ENCODE measurements at places on chromosomes 2 and 18.
A peak's percentile ranks its signal among the peaks of the same experiment; 100 is the strongest.

- DNase-seq = no peak
These were observed 122.7 kb upstream of the RIOK3 start for GRCh38 chr18:23330423-23330822.

GRCh38 chr2:29706171-29706720 lies 215.1 kb downstream of the ALK start:
- DNase-seq = no peak

DNA sequence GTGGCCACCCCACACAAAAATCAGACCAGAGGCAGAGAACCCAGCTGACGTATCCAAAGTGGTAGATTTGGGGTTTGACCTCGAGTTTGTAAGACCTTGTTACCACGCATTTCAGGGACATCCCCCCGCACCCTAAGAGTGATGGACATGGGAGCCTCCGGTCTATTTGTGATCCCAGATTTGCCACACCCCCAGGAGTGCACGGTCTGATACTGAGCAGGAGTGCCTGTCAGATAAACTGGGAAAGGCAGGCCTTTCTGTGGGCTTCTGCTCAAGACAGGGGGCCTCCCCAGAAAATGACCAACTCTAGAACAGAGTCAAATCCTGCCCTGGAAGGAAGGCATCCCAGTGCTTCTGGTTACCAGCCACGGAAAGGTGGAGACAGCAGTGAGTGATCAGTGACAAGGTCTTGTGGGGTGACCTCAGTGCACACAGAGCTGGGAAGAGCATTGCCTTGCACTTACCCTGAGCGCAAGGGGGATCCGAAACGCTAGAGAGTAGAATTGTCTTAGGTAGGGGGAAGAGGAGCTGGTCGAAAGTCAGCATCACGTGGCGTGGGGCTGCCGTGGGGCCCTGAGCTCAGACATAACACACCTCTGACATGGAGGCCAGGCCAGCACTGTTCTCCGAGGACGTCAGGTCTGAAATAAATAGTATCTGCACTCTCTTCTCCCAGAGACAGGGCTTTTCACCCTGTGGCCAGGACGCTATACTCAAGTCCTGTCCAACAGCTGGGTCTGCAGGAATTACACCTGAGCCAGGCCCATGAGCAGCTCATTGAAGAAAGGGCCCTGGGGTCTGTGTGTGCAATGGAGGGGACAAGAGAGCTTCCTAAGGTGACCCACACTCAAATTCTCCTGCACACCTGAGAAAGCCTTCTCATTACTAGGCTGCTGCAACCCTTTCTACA lies 242.4 kb upstream of the SALL3 start:
- no peak for DNase-seq

- DNase-seq = no peak
These were observed 142.2 kb upstream of the SMAD2 start for GRCh38 chr18:48072428-48073204.

GRCh38 chr2:223096235-223096970 lies 44.4 kb downstream of the KCNE4 start:
- DNase-seq = no peak

GRCh38 chr18:51660188-51660715 lies 462.8 kb upstream of the MEX3C start:
- no peak for DNase-seq

DNA sequence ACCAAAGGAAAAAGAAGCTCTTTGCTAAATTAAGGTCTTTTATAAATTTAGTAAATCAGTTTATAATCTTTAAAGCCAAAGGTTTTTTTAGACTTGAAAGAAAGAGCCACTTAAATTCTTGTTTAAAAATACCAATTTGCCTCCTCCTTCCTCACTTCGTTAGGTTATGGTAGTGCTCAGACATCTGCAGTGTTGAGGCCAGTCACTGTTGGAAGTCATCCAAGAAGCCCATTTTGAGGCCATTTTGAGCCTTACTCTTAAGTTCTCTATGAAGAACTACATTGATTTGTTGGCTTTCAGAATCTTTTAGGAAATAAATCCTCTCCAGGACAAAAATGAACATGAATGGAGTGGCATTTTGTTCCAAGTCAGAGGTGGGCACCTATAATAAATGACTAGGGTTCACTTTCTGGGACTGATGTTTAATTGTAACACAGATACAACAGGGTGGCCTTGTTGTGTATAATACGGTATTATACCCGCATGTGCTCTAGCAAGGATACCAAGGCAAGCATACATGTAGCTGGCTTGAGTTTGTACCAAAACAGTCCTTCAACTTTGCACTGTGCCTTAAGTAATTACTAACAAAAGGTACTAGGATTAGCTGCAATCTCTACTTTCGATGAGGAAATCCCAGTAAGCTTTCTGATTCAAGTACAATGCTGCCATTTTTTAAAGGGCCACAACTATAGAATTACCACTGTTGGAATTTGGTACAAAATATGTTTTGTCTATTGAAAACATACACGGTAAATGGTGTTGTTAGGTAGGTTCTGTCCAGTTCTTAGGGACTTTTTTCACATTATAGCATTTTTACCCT lies 22.8 kb downstream of the SLC66A3 start:
- DNase-seq = no peak

DNA sequence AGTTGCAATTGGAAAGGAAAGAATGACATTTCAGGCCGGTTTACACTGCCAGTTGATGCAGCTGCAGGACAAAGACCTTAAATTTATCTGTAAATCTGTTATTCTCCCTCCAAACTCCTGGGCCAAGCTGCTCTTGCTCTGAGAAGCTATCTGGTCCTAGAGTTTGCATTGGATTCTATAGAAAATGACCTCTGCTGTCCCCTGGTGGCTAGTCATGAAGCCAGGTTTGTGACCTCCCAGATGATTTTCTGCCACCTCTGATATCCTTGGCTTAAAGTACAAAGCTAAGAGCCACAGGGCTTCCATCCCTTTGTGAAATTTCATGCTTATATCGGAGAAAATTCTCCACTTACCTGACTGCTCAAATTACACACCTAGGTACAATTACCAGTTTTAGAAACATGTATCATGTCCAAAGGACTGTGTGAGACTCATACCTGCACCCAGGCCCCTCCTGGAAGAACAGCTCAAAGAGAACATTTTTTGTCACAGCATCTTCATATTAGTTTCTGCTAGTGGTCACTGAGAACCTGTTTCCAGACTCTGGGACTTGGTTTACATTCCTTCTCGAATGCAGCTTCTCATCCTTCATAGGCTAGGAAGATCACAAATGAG lies 28.9 kb upstream of the IER3IP1 start:
- peak; percentile 53 for DNase-seq

GRCh38 chr18:63979409-63979920 lies 9.6 kb downstream of the SERPINB8 start:
- no peak for DNase-seq

GRCh38 chr2:238924796-238925195 lies 76.9 kb downstream of the TWIST2 start:
- DNase-seq = no peak

DNA sequence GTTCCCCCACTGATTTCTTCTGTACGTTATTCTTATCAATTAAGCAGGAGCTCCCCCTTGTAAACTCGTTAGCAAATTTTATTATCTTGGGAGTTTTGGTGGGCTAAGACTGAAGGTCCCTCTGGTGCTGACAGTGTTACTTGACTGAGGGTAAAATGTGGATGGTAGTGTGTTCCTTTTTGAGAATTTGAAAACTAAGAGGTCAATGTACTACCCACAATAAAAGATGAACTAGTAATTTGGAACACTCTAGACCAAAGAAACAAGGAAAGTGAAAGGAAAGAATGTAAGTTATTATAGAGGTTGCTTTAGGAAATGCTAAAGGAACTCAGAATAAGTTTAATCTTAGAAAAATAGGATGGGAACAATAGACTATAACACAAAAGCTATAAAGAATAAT lies 35.1 kb downstream of the YWHAQ start:
- no peak for DNase-seq

DNA sequence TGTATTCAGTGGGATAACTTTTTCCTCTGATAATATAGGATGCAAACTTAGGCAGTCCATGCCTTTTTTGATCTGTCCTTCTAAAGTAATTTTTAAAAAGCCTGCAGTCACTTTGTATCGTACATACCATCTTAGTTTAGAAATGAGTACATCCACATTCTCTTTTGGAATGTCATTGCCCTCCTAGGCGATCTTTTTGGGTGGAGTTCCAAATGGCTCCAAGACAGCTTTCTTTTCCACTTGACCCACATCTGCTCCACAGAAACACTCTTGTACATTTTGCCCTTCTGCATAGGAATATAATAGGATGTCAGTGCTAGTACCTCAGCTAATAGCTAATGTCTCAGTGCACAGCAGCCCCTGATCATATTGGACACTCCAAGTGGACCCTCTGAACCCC lies 21.8 kb upstream of the HTR2B start:
- DNase-seq = no peak

- no peak for DNase-seq
These were observed 240.5 kb upstream of the MYT1L start for GRCh38 chr2:2571301-2572150.

DNA sequence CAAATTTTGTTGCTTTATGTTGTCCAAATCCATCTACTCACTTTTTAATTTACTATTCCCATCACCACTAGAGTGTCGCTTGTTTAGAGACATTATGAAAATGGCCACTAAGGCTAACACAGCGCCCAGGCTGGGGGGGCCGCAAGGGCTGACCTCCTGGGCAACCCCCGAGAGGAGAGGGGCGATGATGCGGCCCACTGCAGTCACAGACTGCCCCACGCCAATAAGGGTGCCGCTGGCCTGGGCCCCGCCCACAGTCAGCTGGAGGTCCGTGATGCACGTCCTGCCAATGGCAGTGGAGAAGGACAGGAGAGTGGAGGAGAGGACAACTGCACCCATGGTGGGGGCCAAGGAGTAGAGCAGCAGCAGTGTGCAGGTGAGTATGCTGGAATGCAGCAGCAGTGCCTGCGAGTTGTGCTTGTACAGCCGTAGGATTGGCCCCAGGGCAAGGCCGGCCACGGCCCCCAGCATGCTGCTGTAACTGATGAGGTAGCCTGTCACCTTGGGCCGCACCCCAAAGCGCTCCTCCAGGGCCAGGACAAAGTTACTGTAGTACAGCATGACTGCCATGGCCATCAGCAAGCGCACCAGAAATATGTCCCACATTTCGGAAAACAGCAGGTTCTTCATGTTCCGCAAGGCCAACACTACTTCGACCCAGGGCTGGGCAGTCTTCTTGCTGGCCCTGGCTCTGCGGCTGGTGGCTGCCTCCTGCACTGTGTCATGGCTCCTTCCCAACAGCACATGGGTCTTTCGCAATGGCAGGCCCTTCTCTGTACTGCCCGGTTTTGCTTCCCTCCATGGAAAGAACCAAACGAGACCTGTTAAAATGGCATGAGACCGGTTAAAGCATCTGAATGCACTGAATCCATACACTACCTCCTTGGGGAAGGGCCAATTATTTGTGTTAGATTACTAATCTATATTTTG lies 43.2 kb upstream of the TMEM182 start:
- DNase-seq = no peak

- DNase-seq = no peak
These were observed 170.7 kb upstream of the ERBB4 start for GRCh38 chr2:212709280-212709679.

- no peak for DNase-seq
These were observed 26.8 kb downstream of the MAL start for GRCh38 chr2:95052307-95052706.

DNA sequence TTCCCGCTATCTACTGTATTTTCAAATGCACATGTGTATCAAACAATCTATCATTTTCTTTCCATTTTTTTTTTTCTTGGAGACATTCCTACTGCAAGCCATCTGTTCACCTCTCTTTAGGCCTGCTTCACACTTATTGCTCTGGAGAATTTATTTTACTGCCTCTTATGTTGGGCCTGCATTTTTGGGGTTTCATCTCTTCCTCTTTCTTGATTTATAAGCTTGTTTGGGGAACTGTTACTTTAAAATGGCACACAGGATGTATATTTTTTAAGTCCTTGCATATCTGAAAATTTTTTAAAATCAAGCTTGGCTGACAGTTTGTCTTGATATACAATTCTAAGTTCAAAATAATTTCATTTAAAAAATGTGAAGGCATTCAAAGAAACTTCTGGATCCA lies 3.5 kb upstream of the RAB27B start:
- DNase-seq = no peak

- DNase-seq = no peak
These were observed 182.7 kb downstream of the RNF152 start for GRCh38 chr18:61710082-61710620.

DNA sequence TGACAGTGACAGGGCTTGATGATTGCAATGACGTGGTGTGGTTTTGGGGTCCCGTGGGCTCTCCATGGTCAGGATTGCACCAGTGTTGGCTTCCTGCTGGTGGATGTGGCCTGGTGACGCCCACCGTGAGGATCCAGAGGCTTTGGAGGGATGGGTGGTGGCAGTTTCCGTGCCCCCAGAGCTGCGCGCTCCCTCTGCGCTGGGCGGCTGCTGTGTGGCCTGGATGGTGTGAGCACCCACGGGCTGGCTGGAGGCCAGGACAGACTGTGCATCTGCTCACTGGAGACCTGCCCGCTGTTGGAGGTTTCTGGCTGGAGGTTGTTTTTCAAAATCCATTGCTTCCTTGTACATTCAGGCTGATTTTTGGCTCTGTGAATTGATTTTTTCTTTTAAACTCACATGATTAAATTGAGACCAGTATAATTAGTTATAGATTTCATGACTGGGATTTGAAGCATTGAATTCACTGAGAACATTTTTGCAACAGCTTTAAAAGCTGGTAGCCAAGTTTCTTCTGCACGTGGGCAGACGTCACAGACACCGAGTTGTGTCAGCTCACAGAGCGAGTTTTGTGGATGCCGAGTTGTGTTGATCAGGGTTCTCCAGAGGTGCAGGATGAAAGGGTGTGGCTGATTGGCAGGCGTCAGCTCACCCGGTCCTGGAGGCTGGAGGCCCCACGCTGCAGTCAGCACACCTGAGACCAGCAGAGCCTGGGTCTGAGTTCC lies 72.7 kb downstream of the KCNG2 start:
- no peak for DNase-seq

GRCh38 chr2:19944205-19944845 lies 42.5 kb upstream of the TTC32 start:
- DNase-seq = no peak

GRCh38 chr18:22471546-22472131 lies 53.9 kb upstream of the CTAGE1 start:
- no peak for DNase-seq

DNA sequence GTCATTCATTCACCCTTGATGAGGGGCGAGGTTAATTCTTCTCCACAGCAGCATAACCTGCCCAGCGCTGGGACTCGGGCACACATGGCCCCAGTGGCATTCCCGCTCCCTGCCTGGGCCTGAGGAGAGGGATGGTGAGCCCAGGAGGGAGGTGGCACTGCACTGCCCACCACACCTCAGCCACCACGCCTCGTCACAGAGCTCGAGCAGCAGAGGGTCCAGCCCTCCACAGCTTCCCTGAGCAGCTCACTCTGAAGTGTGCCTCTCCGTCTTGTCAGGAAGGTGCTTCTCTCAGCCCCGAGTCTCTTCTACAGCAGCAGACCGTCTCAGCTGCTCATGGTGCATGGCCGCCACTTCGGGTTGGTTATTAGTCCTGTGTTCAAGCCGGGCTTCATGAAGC lies 34.9 kb downstream of the COA5 start:
- no peak for DNase-seq

DNA sequence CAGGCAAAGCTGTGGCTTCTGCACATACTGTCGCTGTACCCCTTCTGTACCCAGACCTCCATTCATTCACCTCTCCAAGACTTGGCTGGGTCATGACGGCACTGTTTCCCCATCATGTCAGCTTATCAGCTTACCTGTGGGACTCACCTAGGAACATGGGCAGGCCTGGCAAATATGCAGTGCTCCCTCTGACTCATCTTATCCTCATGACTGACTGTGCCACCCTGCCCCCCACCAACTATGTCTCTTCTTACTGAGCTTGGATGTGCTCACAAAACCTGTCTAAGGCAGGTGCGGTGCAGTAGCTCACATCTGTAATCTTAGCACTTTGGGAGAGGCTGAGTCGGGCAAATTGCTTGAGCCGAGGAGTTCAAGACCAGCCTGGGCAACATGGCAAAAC lies 152.4 kb downstream of the MGAT5 start:
- no peak for DNase-seq

Measured in CD8-positive, alpha-beta T cell (primary cell).